ENCODE measurements at places on chromosomes 11 and 22.

DNA sequence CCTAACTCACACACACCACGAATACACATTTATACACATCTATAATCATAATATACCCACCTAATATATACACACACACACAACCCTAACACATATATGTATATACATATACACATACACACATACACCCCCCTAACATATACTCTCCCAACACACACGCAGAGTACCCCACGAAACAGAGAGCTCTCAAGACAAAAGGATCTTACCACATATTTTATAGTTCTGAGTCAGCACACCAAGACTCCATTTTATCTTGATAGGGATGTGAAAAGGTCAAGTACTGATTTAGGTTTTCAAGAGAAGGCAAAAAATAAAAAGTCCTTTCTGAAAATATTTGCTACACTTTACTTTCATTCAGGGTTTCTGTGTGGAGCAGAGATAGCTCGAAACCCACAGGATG is 1207.2 kb downstream of the LRRC4C start:
- no peak for DNase-seq

GRCh38 chr11:46130286-46130940 is 9.2 kb upstream of the PHF21A start:
- no peak for DNase-seq

DNA sequence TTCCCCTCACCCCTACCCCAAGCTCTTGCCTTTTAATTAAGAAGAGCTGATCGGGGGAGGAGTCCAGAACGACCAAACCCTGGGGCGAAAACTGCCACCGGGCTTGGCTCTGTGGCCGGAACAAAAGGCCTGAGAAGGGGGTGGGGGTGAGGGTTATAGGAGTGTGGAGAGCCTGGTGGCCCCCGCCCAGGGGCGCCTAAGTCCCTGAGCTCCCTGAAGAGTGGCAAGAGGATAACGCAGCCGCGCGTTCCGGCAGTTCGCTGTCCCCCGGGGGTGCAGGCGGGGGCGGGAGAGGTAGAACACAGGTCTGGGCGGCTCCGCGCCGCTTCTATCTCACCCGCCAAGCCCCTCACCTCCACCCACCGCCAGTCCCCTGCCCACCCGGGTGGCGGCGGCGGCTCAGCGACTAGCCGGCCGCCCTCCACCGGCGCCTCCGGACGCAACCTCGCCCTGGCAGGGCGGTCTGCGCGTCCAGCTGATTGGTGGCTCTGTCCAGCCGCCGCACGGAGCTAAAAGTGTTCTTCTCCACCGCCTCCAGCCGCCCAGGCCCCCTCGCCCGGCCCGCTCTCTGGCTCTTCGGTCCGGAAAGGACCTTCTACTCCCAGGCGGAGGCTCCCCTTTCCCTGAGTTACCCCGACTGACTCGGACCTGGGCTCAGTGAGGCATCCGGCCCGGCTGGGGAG is 18.7 kb upstream of the BDNF start:
- no peak for DNase-seq

- no peak for DNase-seq
Observed at GRCh38 chr11:94656968-94657367, 89.8 kb downstream of the PIWIL4 start.

- DNase-seq: no peak
Observed at GRCh38 chr11:125968354-125968753, 22.5 kb downstream of the VSIG10L2 start.
